NB4 (cell line): ENCODE measurements at places on chromosomes 4 and X.

DNA sequence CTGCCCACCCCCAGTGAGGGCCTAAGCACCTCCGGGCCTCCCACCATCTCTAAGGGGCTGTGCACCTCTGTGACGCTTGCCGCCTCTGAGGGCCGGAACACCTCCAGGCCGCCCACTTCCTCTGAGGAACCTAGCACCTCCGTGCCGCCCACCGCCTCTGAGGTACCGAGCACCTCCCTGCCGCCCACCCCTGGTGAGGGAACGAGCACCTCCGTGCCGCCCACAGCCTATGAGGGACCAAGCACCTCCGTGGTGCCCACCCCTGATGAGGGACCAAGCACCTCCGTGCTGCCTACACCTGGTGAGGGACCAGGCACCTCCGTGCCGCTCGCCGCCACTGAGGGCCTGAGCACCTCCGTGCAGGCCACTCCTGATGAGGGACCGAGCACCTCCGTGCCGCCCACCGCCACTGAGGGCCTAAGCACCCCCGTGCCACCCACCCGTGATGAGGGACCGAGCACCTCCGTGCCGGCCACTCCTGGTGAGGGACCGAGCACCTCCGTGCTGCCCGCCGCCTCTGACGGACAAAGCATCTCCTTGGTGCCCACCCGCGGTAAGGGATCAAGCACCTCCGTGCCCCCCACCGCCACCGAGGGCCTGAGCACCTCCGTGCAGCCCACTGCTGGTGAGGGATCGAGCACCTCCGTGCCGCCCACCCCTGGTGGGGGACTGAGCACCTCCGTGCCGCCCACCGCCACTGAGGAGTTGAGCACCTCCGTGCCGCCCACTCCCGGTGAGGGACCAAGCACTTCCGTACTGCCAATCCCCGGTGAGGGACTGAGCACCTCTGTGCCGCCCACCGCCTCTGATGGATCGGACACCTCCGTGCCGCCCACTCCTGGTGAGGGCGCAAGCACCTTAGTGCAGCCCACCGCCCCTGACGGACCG, 977 bp downstream of the MAGEE1 start:
- DNase-seq = no peak

DNA sequence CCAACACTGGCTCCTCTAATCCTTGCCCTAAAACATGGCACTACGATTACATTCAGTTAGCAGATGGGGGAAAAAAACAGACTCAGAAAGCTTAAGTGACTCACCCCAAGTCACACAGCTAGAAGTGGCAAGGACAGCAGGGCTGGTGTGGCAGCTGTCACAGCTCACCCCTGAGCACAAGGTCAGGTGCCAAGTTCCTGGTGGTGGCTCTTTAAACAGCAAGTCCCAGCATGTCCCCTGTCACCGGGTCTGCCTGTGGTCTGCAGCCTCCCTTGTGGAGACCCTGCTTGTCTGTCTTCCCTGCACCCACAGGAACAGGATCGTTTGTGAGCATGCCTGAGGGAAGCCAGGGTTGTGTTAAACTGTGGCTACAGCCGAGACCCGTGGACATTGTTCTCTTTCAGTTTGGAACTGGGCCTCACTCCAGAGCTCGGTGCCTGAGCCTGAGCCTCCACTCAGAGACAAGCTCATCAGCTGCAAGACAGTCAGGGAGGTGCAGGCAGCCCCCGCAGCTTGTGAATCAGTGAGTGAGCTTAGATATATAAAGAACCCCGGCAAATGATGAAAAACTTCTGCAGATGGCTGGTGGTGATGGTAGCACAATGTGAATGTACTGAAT, 260.8 kb downstream of the BCOR start:
- DNase-seq = no peak

- DNase-seq = no peak
Measured at GRCh38 chr4:26420438-26420837, 69.8 kb downstream of the CCKAR start.

- no peak for DNase-seq
Measured at GRCh38 chr4:39525822-39526690, 1.2 kb downstream of the UGDH start.

DNA sequence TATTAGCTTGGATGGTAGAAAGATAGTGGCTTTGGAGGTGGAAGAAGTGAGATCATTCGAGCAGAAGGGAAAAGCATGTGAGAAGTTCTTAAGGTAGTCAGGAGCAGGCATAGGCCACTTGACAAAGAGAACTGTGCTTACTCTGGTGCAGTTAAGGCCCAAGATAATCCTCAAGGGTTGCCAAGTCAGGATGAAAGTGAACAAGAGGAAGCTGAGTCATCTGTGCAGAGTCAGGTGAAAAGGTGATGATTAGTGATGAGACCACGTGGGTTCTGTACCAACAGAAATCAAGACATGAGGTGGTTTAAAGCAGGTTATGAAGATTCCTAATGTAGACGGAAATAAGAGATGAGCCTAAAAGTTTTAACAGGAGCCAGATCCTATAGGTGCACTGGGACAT, 369.8 kb downstream of the DTHD1 start:
- no peak for DNase-seq

DNA sequence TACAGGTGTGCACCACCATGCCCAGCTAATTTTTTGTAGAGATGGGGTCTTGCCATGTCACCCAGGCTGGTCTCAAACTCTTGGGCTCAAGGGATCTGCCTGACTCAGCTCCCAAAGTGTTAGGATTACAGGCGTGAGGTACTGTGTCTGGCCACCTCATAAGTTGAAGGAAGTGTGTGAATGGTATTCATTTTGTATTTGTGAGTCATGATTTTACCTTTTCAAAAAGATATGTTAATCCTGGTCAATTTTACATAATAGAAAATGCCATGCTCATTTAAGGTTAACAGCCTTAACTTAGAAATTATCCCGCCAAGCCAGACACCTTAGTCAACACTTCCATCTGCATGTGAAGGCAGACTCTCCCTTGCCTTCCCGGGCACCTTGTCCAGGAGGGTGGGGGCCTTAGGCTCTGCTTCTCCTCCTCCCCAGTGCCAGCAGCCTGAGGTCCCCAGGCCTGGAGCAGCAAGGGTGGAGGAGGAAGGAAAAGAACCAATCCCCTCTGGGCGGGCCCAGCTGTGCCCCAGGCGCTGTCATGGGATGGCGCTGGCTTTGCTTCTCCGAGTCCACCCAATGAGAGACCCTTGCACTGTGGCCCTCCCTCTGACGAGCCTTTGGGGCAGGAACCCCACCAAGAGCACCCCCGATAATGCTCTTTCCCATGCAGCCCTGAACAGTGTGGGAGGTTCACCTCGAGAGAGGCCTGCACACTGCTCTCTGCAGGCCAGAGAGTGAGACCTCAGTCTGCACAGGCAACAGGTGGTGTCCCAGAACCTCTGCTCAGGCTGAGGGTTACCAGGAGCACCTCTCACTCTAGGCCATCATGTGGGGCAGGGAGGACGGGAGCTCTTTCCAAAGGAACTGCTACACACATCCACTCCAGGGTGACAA, 37.3 kb downstream of the RNF212 start:
- no peak for DNase-seq

DNA sequence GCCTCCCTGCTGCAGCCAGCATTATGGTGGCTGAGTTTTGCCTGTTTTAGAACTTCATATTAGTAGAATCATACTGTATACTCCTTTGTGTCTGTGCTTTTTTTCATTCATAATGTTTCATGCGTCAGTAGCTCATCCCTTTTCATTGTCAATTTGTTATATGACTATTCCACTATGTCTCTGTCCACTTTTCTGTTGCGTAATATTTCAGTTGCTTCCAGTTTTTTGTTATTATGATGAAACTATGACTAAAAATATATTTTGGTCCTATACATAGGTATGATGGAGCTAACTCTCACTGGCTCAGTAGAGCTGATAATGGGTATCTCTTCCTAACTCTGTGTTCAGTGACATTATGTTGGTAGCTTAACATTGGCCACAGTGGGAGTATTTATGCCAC, 48.3 kb downstream of the DMP1 start:
- no peak for DNase-seq
